Epithelial cell of proximal tubule (primary cell): ENCODE measurements at places on chromosomes 4 and X.

DNA sequence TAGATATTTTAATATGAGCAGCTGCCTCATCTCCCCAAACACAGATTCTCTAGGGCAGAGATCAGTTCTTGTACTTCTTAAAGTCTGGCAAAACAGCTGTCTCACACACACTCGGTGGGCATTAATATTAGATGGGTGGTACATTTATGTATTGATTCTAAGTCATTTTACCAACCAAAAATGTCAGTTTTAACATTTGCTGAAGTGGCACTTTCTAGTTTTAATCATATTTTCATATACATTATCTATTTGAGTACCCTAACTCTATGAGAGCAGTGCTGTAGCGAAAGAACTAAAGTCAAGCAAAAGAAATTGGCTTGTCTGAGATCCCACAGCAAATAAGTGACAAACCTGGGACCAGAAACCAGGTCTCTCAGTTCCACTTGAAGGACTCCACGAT is 134.5 kb upstream of the SPRY1 start:
- DNase-seq, result no peak

GRCh38 chr4:3022112-3022511 is 52.2 kb downstream of the HTT-AS start:
- DNase-seq, result no peak

GRCh38 chr4:65924843-65925242 is 254.6 kb upstream of the EPHA5 start:
- no peak for DNase-seq

- DNase-seq, result no peak
Measured at GRCh38 chr4:119310826-119311225, 11.1 kb downstream of the FABP2 start.

- DNase-seq, result no peak
Measured at GRCh38 chrX:13026877-13027652, 17.4 kb downstream of the FAM9C start.

DNA sequence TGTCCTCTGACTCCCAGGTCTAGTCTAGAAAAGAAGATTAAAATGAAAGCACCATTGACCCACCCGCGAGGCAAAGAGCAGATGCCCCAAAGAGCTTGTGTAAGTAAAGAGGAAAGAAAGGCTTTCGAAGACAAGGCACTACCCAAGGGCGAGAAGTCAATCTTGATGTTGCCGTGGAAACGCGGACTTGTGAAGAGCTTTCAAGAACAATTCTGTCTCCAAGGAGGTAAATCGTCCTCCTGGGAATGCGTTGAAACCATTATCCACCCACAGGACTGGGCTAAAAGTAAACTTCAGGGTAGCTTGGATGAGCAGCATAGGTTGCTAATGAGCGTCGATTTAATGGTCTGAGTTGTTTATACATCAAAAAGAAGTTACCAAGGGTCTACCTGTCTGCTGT is 189.3 kb downstream of the DHRSX start:
- DNase-seq, result no peak

DNA sequence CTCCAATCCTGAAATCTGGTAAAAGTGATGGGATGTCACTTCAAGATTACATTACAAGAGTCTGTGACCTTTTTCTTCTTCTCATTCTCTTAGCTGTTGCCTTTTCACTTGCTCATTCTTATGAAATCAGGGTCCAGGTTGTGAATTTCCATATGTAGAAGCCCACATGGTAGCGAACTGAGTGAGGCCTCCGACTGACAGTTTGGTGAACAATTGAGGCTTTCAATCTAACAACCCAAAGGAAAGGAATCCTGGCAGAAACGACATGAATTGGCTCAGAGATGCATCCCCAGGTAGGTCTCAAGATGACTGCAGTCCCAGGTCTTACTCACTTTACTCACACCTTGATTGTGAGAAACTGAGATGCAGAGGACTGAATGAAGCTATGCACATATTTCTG is 203.4 kb upstream of the FAT4 start:
- no peak for DNase-seq

DNA sequence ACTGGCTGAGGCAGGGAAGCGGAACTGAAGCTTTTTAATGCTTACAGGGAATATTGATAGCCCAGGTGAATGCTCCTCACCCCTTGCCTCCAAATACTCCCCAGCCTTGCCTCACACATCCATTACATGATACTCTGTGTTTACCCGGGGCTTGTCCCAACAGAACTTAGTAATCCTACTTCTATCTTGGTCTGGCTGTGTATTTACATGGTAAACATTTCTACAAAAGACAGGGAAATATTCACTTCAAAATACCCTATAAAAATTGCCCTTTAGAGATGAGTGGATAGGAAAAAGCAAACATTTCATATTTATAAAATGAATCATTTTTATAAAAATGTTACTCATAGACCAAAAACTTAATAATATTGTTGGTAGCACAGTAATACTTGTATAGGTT is 120.1 kb downstream of the NHS start:
- DNase-seq, result no peak

DNA sequence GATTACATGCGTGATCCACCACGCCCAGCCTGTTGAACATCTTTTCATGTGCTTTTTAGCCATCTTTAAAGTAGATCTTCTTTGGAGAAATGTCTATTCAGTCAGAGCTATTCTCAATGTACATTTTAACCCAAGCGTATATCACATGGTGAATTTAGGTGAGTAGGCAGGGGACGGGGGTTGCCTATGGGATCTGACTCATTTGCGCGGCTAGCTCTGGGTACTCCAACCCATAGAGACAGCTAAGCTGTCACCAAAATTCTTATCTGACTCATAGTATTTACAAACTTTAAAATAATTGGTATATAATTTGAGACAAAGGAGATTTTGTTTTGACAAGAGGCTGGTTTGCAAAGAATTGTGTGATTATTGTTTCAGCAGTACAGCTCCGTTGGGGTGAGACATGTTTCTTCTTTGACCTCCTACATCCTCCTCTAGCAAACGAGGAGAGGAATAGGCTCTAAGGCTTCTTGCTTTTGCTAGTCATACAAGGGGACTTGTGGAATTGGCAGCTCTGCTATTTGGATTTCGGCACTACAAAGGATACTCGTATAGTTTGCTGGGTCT is 12.0 kb downstream of the NSDHL start:
- DNase-seq, result no peak

DNA sequence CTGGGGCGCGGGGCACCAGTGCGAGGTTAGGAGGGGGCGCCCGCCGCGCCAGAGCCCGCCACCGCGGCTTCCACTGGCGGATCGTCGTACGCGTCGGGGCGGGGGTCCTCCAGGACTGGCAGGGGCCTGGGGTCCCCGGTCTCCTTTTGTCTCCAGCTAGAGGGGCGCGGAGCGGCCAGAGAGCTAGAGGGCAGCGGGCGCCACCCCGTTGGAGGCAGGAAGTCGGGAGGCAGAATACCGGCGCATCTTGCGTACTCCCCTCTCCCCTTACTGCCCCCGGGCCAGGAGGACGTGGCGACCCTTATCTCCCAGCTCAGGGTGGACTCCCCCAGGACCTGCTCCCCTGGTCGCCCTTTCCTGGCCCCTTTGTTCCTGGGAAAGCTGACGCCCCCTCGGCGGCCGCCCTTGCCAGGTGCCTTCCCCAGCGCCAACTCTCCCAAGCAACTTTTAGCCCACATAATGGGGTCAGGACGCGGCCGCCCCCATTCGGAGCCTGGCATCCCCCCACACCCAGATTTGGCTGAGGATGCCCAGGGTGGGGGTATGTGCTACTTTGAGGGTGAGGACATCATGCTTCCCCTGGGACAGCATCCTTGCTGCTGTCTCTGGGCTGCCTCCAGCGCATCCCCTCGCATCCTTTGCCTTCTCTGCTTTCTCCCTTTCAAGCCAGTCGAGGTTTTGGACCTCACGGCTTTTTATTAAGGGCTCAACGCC is 933 bp downstream of the CNKSR2 start:
- no peak for DNase-seq

GRCh38 chr4:38180456-38180855 is 220.3 kb downstream of the PTTG2 start:
- DNase-seq, result no peak
